ENCODE measurements at places on chromosomes 11 and 22.

DNA sequence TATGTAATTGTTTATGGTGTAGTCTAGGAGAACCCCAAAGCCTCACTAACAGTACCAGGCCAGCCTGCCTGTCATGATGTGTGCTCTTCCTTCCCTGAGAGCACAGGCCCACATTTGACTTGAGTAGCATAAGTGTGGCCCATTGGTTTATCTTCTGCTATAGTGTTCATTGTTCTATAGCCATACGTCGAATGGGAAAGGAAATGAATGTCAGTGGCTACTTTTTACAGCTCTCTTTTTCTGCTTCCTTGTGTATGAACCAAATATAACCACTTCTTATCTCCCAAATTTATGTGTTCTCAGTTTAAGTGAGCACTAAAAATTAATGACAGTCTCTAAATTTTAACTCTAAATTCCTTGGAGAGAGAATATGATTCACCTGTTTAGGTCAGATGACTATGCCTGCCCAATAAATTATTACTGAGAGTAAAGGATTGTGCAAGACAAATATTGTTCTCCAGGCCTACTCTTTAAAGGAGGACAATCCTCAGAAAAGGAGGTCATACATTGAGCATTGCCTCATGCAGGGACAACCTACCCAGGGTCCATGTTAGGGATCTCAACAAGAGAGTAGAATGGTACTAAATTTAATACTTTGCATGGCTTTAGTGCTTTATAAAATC lies 222.9 kb upstream of the ARHGAP20 start:
- DNase-seq, result no peak

DNA sequence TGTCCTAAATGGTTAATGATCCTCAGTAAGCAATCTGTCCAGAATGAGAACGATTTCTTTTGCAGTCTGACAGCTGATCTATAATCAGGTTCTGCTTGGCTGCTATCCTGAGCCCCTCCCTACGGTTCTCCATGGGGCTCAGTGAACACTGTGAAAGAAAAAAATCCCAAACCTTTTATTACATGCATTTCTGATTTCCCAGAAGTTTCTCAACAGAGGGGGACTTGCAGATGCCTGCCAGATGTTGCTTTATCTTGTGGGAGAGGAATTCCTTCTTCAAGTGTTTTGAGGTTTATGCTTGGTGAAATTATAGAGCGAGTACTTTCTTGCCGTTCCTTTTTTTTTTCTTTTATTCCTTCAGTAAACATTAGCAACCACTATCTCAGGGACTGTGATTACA lies 531.9 kb upstream of the ISX start:
- DNase-seq, result no peak

- DNase-seq, result no peak
These were observed 69.8 kb downstream of the PRR5L start for GRCh38 chr11:36365907-36366306.

DNA sequence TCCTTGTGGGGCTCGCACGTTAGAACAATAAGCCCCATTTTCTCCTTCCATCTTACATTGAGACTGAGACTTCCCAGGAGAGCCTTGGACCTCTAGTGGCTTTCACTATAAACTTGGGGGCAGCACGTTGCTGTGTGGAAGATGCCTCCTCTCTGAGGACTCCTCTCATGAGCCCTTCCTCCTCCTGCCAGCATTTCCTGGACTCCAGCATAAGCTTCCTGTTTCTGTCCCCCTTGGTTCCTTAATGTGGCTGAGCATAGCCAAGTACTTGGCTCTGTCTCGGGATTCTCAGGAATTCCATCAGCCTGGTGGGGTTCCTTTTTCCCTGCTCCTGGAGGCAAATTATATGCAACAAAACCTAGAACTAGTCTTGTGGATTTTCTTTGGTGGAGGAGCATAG lies 38.8 kb upstream of the UBASH3B start:
- no peak for DNase-seq

- no peak for DNase-seq
These were observed 20.6 kb downstream of the FLRT1 start for GRCh38 chr11:64056213-64056785.

DNA sequence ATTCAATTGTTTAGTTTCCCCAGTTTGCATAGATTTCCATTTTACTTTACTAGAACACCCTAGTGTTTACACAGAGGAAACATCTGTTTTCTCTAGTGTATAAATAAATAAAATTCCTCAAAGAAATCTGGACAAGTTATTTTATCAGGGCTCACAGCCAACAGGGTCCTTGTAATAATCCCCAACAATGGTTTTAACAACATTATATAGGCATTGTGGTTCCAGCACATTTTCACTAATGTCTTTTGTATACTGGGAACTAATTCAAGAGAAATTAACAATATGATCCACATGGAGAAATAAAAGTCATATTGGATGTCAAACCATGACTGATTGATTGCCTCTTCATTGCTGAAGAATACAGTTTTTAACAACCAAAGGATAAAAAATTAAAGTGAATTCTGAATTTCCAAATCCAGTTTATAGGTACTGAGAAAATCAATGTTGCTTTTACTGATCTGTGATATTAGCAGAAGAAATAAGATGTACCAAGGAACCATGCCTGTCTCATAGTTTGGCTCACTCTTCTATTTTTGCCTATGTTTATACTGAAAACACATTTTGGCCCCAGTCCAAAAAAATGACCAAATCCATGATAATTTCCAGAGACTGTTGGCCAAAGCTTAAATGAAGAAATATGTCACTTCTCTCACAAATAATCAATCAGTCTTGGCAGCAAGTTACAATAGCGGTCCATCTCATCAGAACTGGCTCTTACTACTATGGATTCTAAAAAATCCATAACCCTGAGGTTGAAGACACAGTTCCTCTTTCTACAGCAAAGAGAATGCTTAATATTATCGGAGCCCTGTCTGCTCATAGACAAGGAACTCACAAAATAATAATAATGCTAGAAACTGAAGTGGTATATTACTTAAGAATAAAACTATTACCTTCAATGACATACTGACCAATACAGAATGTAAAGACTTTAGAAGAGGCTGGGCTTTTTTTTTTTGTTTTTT lies 1.4 kb upstream of the MS4A13 start:
- DNase-seq, result no peak

DNA sequence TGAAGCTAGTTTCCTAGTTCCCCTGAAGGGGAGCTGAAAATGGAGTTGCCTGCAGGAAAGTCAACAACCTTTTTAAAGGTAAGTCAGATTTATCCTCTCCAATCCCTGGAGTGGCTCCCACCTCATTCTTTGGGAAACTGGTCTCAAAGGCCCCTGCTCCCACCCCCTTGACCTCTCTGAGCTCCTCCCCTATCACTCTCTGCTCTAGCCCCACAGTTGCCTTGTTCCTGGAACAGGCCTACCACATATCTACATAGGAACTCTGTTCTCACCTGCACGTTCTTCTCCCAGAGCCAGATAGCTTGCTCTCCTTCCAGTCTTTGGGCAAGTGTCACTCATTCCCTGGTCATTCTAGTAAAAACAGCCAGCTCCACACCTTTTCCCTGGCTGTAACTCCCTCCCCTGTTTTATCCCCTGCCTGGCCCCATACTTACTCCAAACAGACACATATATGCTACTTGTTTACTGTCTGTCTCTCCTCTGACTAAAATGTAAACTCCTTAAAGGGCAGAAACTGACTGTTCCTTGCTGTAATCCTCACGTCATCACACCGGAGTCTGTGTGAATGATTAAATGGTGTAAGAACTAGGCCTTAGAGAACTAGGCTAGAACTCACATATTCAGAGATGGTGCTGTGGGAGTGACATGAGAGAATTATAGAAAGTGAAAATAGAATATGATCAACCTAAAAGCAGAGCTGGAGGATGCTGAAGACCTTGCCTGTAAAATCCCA lies 53.3 kb downstream of the TCF20 start:
- DNase-seq, result no peak

DNA sequence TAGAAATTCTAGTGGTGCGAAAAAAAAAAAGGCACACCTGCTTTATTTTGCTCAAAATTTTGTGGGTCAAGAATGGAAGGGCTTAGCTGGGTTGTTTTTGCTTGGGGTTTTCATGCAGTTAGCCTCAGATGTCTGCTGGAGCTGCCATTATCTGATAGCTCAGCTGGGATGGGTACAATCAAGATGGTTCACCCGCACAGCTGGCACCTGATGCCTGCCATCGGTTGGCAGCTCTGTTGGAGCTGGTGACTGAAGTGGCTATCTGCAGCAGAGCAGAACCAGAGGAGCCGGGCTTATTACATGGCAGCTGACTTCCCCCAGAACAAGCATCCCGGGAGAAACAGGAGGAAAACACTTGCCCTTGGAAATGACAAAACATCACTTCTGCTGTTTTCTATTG lies 12.1 kb upstream of the ELFN2 start:
- DNase-seq, result no peak

- no peak for DNase-seq
These were observed 54.7 kb downstream of the SMIM38 start for GRCh38 chr11:69210310-69211035.

DNA sequence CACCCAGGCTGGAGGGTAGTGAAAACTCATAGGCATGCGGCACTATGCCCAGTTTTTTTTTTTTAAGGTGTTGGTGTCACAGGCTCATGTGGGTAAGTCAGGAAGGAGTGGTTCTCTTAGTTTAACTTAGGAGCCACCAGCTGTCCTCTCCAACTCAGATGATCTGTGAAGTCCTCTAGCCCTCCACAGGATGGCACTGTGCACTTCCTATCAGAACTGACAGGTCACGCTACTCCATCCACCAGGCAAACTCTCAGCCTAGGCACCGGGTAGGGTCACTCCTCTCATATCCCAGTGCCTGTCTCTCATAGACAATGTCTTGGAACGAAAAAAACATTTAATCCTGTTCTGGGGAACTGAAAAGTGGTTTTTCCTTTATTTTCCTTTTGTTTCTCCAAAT lies 16.5 kb downstream of the NAP1L4 start:
- DNase-seq, result no peak

- no peak for DNase-seq
These were observed 702.9 kb downstream of the DLG2 start for GRCh38 chr11:84924154-84924692.

DNA sequence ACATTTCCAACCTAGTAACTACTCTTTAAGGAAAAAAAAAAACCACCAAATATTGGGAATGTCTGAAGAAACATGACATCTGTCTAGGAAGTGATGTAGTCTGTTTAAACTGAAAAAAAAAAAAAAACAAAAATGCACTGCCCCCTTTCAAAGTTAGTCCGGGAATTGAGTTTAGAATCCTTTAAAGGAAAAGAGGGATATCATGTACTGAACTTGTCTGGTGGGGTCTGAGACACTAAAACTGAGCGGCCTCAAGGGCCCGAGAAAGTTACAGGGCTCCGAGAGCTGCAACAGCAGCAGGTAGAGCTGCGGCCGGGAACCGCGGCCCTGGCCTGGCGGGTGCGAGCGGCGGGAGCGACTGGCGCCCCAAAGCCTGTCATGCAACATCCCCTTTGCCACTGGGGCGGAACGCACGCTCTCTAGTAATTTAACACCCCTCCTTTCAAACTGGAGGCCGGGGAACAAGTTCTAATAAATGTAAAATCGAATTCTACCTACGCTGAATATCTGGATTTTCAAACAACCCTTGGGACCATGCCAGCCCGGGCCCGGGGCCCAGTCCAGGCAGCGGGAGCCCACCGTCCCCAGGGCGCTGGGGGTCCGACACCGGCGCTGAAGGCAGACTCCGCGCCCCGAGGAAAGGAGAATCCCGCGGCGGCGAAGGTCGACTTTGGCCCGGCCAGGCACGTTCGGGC lies 736 bp downstream of the RDX start:
- DNase-seq, result peak; percentile 64

DNA sequence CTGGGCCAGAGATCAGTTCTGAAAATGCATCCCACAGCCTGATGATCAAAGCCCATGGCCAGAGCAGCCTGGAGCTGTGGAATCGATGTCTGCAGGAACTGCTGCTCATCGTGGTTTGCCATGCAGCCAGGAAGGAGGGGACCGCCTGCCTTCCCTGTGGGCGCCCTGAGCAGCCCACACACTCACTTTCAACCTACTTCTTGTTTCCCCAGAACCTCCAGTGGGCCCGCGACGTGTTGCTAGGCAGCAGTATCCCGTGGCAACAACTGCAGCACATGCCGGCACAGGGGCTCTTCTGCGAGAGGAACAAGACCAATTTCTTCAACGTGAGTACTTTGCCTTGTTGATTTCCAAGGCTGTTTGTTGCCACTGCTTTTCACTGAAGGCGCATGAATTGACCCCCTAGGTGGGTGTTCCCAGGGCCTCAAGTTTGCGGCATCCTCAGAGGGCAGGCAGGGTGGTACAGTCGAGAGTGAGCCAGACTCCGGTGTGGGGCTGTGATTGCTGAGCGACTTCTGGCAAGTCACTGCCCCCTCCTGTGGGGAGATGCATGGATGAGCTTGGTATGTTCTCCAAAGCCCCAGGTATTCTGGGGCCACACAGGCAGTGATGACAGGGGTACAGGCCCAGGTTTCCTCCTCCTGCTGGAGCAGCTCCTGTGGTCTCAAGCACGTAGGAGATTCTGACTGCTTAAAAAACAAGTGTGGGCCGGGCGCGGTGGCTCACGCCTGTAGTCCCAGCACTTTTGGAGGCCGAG lies 47.0 kb upstream of the SUSD2 start:
- no peak for DNase-seq

GRCh38 chr11:82899957-82900276 lies 313 bp downstream of the PRCP start:
- DNase-seq, result no peak

- DNase-seq, result no peak
These were observed 98.3 kb downstream of the WNT11 start for GRCh38 chr11:76107971-76108370.

DNA sequence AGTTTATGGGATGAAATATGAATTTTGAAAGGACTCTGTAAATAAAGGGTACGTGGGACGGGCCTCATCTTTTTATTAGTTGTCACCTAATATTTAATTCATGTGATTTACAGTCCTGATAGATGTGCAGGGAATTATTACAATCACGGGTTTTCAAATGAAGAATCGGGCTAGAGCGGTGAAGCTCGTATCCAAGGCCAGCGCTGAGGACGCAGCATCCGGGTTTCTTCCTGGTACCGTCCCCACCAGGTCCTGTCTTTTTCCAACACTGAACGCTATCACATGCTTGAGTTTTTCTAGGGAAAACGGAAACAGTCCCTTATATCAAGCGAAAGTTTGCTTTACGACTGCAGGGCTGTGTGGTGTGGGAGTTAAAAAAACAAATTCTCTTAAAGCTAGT lies 787 bp downstream of the SMDT1 start:
- peak; percentile 68 for DNase-seq

- DNase-seq, result no peak
These were observed 42.2 kb upstream of the CCDC134 start for GRCh38 chr22:41758231-41758630.

DNA sequence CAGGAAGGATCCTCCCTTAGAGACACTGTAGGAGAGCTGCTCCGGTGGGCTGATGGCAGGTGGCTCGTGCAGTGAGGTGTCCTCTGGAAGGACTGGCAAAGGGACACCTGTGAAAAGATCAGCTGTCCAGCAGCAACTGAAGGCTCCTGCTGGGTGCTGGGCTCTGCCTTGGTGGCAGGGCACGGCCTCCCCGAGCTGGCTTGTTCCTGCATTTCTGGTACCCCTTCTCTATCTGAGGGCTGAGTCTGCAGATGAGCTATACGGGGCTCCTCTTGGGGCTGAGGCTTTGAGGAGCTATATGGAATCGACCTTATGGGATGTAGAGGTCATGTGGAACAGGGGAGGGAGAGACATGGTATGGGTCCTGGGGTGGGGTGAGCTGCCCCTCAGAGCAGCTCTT lies 875.8 kb downstream of the BRD1 start:
- no peak for DNase-seq
